ENCODE measurements at places on chromosomes 16 and 17. TPM values are rescaled to one million over a fixed set of nuclear protein-coding genes. Genes with fewer than 3 reads are reported as not detected.

ICAM2 gene
- 0.33 TPM for total RNA-seq

TMEM88 gene
- 3.9 TPM for total RNA-seq

KRTAP9-3 gene
- total RNA-seq: not detected

DNA sequence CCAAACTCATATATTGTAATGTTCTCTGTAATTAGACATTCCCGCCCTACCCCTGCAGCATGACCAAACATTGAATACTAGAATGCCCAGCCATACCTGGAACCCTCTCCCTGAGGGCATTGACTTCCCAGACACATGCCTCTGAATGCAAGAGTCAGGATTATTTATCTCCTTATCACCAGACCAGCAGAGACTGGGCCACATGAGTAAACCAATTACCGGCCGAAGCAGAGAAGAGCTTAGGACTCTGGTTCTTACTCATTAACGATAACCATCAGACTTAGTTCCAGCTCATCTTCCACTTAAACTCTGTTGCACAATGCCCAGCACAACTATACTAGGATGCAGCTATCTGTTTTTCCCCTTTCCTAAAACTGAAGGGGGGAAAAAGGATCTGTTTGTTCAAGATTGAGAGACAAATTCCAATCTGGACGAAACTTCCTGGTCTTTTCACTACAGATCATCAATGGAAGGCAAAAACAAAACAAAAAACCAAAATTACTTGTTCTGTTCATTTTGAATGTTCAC is 88.2 kb upstream of the CORO6 start:
- no peak for DNase-seq

DNA sequence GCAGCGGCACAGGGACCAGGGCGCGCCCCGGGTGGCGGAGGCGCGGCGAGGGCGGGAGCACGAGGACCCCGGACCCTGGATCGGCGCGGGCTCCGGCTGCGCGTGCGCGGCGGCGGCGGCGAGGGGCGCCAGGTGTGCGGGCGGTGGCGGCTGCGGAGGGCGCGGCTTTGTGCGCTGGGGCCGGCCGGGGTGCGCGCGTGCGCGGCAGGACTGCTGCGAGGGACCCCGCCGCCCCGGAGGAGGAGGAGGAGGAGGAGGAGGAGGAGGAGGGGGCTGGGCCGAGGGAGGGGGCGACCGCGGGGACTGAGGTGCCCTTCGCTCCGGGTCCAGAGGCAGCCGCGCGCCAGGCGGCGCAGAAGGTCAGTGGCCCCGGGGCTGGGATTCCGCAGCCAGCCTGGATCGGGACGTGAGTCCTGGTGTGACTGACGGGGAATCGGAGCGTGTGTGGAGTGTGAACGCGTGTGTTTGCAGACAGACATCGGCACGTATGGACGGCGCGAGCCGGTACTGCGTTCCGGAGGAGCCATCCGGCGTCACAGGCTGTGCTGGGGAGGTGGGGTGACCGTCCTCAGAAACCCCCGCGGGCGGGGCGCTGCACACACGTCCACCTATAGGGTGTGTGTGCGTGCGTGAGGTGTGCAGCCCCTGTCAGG is 19.5 kb upstream of the RAP1GAP2 start:
- DNase-seq: peak; percentile 76

GRCh38 chr17:10316801-10317542 is 55.8 kb downstream of the MYH13 start:
- peak; percentile 77 for DNase-seq

GRCh38 chr16:7637446-7637845 is 304.8 kb downstream of the RBFOX1 start:
- no peak for DNase-seq

DNA sequence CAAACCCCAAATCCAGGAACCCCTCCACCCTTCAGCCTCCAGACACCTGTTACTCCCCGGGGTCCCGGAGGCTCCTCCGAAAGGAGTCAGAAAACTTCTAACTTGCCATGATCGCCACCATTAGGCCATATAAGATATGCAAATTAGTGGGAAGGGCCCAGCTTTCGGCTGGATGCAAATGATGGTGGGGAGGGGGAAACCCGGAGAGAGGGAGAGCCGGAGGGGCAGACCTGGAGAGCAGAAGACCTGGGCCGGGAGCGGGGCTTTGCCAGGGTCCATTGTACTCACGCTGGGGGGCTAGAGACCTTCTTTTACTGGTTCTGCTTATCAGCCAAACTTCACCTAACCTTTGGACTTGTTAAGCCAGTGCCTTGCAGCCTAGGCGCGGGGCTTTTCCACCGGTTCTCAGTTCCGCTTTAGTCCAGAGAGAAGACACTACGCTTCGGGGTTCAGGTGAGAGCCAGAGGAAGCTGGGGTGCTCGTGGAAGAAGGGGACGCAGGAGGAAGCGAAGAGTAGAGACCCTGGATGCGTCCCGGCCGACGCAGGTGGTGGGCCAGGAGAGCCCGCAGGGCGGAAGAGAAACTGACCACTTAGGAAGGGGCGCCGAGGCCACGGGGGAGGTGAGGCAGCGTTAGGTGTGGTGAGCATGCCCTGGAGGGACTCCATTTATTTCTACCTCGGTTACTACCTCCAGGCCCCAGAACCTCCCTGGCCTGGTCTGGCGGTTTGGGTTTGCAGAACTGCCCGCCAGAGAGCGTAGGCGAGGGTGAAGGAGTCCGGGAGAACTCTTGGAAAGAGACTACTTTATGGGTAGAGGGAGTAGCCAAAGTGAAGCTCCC is at the start of gene HNF1B:
Gene HNF1B, minus strand, starts transcription at position 99 of the 840 bp plus-strand sequence. CDS start 175 bp downstream, outside the sequence.
- DNase-seq: peak; percentile 60

- DNase-seq: no peak
These were observed 1.6 kb downstream of the FBXL20 start for GRCh38 chr17:39399791-39400190.
